DMS 273 treated with DMSO at 0.1 percent for 48 hours (cell line): ENCODE measurements at places on chromosomes 4 and X.

- no peak for DNase-seq
Observed at GRCh38 chrX:38341442-38341841, 11.0 kb upstream of the OTC start.

GRCh38 chr4:7557456-7557855, 122.7 kb upstream of the PSAPL1 start:
- no peak for DNase-seq

DNA sequence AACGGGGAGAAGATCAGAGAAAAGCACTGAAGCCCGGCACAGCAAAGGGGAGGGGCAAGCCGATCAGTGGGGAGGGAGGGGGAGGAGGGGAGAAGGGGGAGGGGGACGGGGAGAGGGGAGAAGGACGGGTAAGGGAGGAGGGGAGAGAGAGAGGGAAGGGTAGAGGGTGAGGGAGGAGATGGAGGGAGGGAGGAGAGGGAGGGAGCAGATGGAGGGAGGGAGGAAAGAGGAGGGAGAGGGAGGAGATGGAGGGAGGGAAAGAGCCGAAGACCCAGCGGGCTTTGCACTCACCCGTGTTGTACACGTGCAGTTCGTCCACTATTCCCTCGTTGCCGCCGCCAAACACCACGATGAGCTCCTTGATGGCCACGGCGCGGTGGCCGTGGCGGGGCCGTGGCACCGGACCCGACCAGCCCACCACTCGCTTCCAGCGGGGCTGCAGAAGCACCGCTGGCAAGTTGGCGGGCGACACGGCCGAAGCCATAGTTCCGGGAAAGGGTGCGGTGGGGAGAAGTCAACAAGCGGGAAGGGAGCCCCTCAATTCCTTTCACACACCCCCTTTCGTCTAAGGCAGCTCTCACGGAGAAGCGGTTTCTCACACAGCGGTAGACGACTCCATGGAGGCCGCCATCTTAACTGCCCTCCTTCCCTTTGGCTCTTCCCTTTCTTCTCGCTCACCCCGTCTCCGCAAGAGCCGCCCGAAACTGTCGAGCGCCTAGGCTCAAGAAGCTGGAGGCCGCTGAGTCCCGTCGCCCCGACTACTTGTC, 1.1 kb downstream of the HCFC1 start:
- peak; percentile 79 for DNase-seq

DNA sequence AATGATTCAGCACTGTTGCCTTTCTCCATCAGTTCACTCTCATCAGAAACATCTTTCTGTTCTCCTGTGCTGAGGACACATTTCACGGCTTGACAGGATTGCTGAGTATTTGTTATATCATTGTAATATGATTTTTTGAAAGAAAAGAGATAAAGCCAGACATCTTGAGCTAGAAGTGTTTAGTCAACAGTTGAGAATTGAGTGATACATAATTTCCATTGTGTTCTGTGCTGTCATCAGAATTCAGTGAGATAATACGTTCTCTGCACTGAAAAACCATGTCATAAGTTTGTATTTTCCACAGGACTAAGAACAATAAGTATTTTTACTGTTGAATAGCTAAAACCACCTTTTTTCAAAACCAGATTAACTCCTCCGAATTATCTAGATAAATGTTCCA, 50.2 kb upstream of the GPRIN3 start:
- no peak for DNase-seq

DNA sequence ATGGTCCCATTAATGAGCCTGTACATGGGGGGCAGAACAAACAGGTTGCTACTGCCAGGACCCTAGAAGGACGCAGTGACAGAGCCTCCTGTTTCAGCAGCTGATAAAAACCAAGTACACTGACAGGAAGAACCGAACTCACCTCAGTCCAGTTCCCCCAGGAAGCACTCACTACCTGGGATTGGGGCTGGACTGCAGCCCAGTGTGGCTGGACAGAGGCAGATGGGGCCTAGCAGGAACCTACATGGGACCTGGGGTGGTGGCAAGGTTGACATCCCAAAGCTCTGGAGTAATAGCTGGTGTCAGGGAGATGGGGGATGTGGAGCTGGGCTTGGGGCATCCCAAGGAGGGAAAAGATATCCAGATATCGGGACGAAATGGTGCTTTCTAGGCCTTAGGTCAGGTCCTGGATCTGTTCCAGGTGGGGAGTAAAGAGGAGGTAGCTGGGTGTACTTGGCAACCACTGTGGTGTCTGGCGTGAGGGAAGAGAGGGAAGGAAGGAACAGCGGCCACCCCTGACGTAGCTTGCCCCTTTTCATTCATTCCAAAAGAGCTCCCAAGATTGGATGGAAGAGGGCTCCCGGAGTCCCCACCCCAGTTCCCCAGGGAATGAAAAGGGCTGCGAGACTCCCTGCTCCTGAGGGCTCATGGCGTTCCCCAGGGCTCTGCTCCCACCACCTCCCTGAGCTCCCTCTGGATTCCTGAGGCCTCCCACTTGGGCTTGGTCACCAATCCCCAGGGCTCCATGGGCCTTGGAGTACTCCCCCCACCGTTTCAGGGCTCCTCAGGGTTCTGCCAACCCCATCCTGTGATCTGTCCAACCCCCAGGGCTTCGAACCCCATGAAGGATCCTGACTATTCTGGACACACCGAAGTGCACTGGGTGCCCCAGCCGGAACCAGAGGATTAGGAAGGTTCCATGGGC, 4.5 kb downstream of the EMD start:
- DNase-seq, result no peak

DNA sequence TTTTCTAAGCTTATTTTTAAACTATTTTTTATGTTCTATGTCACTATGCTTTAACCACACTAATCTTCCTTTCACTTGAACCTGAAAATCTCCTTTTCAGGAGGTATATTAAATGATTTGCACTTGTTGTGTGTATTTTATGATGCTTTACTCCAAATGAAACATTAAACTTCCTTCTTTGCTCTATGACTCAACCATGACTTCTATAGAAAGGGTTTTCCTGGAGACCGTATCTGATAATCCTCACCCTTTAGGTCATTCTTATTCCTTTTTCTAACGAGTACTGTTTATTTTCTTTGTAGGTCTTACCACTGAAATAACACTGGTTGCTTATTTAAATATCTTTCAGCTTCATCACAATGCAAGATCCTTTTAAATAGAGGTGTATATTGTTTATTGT, 1163.2 kb downstream of the PCDH18 start:
- no peak for DNase-seq

DNA sequence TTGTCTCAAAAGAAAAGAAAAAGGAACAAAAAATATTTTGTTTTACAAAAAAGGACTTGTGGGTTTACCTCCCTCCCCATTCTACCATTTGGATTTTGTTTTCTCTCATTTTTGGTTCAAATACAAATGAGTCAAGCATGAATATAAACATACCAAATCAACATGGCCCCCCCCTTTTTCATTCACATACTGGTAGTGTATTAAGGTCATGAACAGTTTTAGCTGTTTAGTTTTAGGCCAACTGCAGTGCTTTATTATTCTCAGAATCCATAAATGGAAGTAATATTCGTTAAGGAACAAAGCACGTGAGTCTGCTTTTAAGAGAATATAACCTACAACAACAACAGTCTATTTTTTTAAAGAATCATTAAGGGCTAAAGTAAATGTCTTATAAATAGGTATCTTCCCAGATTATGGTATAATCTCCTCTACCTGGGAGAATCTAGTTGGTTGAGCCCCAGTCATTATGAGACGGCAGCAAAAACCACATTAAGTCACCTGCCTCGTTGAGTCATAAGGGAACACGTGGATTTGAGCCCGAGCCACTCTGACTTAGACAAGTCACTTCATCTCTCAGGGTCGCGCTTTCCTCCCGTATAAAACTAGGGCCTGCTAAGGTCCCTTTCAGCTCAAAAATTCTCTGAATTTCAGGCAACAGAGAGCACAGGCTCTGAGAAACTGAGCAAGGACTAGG, 26.7 kb downstream of the BCLAF3 start:
- DNase-seq, result no peak

DNA sequence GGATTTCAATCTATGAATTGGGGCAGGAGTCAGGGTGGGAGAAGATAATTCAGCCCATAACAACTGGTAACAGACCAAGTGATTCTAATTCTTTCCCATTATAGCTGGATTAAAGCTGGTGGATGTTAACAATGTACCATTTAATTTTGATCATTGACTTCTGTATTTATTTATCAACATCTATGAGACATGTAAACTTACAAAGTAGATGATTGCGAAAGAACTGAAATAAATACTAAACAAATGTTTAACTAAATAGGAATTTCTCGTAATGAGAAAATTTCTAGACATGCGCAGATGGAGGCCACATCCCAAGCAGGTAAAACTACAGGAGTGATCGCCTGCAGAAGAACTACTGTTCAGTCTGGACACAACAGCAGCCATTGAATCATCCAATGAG, 107.1 kb downstream of the NR3C2 start:
- DNase-seq, result no peak

GRCh38 chr4:26493461-26493860, 3.2 kb upstream of the CCKAR start:
- no peak for DNase-seq

DNA sequence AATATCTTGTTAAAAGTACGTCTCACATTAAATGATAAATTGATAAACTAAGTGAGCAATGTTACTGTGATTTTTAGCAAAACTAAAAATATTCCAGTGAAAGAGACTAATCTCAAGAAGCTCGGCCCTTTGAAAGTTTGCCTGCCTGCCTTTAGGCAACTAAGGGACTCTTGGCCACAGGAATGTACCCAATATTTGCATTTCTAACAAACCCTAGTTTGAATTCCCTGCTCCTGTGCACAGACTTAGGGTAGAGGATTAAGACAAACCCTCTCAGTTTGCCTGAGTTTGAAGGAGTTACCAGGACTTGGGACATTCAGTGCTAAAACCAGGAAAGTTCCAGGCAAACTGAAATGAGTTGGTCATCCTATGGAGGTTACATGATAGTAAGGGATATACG, 157.1 kb downstream of the SCFD2 start:
- no peak for DNase-seq

GRCh38 chr4:179361978-179362486, 1919.8 kb upstream of the AGA start:
- DNase-seq, result no peak

- DNase-seq, result no peak
Observed at GRCh38 chr4:41346306-41347061, 89.8 kb downstream of the UCHL1 start.

DNA sequence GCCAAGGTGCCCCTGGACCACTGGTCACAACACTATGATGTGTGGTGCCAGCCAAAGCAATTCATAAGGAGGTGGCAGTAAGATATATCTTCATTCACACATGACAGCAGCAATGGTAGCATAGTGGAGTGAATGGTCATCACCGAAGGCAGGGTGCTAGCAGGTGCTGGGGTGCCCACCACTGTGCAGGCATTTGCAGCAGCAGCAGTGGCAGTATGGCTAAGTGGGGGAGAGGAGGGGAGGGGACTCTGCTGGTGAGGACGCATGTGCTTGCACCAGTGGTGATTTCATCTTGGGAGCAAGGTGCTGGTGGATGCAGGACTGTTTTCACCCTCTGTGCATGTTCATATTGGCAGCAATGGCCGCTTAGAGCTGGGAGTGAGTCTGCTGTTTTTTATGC, 419.1 kb upstream of the KLHL4 start:
- DNase-seq, result no peak

GRCh38 chrX:150199803-150200202, 163.3 kb upstream of the MAMLD1 start:
- DNase-seq, result no peak

DNA sequence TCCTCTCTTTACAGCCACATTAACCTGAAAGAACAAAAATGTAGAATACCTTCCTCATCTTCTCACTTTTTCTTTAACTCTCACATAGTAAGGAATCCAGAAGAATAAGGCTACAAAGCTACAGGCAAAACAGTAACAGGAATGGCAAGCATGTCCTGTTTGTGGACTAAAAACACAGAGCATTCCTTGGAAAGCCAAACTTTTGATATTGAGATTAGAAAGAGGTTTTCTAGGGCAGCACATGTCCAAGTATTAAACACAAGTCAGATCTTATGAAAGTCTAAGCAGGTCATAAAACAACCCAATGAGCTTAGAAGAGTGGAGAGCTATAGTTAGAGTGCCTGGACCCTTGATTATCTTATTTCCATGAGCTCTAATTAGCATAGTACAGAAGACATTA, 58.2 kb upstream of the FAM9C start:
- DNase-seq, result no peak

DNA sequence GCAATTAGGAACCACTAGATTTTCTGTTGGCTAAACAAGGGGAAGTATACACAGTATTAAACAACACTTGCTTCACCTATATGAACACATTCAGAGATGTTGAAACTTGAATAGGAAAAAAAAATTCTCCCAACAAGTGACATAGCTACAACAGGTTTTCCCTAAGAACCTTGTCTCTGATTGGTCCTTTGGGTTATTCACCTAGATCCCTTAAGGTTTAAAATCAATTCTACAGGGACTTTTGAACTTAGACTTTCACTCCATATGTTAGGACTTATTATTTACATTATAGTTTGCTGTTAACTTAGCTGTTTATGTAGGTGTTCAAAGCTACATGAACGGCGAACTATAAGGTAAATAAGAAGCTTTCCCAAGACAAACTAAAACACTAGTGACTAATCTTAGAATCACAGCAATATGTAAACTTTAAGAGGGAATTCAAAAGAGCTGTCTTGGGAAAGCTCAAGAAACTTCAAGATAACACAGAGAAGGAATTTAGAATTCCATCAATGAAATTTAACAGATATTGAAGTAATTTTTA, 72.2 kb upstream of the ZXDB start:
- no peak for DNase-seq

DNA sequence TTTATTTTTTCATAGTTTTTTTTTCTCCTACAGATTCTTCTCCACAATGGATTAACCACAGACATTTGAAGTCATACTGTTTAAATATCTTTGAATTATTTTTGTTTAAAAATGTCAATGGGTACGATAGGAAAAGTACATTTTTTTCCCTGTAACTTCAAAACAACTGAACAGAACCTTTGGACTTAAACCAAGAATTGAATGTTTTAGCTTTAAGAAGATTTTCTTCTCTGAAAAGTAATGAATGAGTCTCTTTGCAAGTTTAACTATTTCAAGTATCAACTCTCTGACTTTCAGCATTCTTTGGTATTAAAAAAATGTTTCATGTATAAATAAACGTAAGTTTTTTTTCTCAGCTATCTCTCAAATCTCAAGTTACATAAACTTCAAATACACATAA, 364.3 kb downstream of the FBXO8 start:
- no peak for DNase-seq

GRCh38 chr4:172369471-172369959, 556.3 kb downstream of the GALNTL6 start:
- DNase-seq, result no peak

- no peak for DNase-seq
Observed at GRCh38 chr4:38325629-38325913, 338.4 kb upstream of the KLF3 start.

DNA sequence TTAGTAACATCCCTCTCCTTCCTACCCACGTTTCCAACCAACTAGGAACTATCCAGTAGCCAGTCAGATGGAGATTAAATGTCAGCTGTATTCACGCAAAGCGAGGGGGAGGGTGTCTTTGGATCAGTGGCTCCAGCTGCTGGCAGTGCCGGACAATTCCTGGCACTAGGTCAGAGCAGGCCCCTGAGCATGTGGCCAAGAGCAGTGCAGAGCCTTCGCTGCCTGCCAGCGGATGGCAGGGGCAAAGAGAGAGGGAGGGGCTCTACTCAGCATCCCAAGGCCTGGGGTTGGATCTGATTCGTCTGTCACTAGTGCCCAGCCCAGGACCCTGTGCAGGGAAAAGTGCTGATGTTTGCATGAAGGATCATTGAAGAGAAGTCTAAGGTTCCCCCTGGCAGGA, 28.7 kb upstream of the JAKMIP1 start:
- DNase-seq, result no peak
